ENCODE measurements at places on chromosomes 1 and 21. TPM values are rescaled to one million over a fixed set of nuclear protein-coding genes. Genes with fewer than 3 reads are reported as not detected.

RNF115 gene
- total RNA-seq: 10.9 TPM

RSPH1 gene
- total RNA-seq: not detected

F5 gene
- not detected for total RNA-seq

PDE4B gene
- total RNA-seq: 2.0 TPM

OR14I1 gene
- not detected for total RNA-seq

NIBAN1 gene
- total RNA-seq: 23.6 TPM

IL24 gene
- total RNA-seq: 0.34 TPM

NBPF10 gene
- total RNA-seq: 0.30 TPM

PLA2G2F gene
- total RNA-seq: not detected

CDKN2C gene
- total RNA-seq: 33.9 TPM

IFT25 gene
- 34.8 TPM for total RNA-seq

HSPG2 gene
- 41.5 TPM for total RNA-seq

IPO13 gene
- 21.4 TPM for total RNA-seq

All from bronchus fibroblast of lung (primary cell).